HS-5 (cell line): ENCODE measurements at places on chromosomes 5 and 9.

- DNase-seq = no peak
These were observed 149.6 kb downstream of the GAPVD1 start for GRCh38 chr9:125411171-125411756.

GRCh38 chr9:13281356-13282016, 2.0 kb upstream of the MPDZ start:
- no peak for DNase-seq

GRCh38 chr5:40410231-40410861, 269.4 kb upstream of the PTGER4 start:
- DNase-seq = peak; percentile 25

DNA sequence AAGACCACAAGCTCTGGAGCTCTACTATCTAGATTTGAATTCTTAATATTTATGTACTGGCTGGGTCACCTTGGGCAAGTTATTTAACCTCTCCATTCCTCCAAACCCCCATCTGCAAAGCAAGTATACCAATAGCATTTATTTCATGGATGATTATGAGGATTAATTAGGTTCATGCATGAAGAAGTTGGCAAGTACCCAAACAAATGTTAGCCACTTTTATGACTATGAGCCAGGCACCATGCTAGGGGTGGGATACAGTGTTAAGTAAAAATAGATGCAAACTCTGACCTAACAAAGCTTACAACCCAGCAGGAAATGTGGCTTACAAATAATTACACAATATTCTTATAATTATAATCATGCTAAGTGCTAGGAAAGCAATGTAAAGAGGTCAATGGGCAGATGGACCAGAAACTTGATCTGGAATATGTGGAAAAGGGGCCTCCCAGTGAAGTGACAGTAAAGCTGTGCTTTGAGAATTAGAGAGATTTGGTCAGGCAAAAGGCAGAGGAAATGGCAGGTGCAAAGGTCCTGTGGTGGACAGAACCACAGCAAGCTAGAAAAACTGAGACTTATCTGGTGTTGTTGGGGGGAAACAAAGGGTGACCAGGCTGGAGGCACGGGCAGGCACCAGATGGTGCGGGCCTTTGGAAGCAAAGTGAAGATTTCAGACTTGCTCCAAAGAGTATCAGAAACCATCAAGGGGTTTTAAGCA, 525.2 kb upstream of the TRPC7 start:
- no peak for DNase-seq

GRCh38 chr5:33507426-33507825, 66.7 kb downstream of the TARS1 start:
- no peak for DNase-seq

DNA sequence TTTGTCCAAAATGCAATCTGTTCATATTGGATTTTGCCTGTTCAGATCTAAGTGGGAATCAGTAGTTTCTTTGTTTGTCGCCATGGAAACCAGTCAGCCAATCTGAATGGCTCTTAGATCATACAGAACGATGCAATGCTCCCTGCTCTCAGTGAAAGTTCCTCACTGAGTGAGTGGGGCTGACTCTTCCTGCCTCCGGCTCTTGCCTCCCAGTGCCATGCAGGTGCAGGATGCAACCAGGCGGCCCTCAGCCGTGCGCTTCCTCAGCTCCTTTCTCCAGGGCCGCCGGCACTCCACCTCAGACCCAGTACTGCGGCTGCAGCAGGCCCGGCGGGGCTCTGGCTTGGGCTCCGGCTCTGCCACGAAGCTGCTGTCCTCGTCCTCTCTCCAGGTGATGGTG, at the start of gene PTPDC1:
TSS of gene PTPDC1 (plus strand) at position 151 of the 400 bp plus-strand sequence. CDS start at position 218, 67 bp downstream.
- DNase-seq = no peak

GRCh38 chr5:88678770-88679381, 204.1 kb downstream of the MEF2C start:
- no peak for DNase-seq

- DNase-seq = no peak
These were observed 747 bp downstream of the LRSAM1 start for GRCh38 chr9:127451858-127452656.

- no peak for DNase-seq
These were observed 49.0 kb upstream of the TNPO1 start for GRCh38 chr5:72767289-72768010.

DNA sequence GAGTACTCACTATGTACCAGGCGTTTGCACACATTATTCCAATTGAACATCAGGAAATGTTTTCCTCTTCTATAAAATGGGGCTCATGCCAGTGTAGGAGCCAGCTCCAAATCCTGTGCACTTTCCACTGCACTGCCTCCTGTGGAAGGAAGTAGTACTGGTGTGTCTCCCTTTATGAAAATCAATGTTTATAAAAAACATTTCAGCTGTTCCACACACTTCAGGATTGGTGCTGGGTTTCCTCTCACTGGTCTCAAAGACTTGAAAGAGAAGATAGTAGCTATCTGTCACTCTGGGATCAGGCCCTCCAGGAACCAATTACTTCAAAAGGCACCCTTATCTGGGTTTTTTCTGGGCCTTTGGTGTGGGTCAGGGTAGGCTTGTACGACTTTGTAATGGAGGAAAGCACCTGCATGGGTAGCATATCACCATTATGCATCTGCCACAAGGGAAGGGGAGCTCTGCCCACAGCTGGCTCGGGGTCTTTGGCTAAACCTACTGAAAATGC, 32.5 kb downstream of the RAB14 start:
- DNase-seq = no peak

DNA sequence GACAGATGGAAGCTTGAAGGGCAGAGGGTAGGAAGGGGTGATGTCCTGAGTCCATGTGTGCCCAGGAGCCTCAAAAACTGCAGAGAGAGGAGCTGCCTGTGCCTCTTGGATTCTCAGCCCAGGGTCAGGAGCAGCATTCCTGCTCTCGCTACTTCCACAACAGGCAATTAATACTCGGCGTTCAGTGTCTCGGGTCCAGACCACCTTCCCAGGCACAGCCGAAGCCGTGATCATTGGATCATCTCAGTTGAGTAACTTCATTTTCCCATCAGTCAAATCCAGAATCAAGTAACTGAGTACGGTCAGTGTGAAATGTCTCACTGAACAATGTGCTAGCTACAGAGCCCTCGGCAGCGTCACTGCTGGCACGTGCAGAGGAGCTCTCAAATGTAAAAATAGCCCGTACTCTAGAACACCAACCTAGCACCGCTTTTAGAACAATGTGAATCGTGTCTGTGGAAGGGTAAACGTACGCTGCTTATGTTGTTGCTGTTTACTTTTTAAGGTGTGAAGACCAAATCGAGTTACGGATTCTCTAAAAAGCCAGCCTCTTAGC, 63.5 kb upstream of the IRX4 start:
- DNase-seq = no peak

GRCh38 chr9:89079391-89079790, 88.1 kb downstream of the S1PR3 start:
- no peak for DNase-seq

DNA sequence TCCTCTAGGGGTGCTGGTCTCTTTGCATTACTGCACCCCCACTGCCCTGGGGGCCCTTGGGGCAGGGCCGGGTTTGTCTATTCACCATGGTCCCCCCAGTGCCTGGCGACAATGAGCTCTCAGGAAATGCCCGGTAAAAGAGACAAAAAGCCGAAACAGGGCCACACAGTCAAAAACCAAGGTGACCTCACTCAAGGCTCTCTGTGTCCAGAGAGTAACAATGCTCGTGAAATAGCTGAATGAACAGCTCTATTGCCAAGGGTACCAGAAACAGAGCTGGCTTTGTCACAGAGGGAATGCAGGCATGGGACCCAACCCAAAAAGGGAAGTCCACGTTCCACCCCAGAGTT, 16.0 kb downstream of the SH3PXD2B start:
- DNase-seq = no peak

GRCh38 chr5:149372076-149372795, 6.9 kb downstream of the IL17B start:
- no peak for DNase-seq

- no peak for DNase-seq
These were observed 66.5 kb upstream of the RXRA start for GRCh38 chr9:134259708-134260107.

DNA sequence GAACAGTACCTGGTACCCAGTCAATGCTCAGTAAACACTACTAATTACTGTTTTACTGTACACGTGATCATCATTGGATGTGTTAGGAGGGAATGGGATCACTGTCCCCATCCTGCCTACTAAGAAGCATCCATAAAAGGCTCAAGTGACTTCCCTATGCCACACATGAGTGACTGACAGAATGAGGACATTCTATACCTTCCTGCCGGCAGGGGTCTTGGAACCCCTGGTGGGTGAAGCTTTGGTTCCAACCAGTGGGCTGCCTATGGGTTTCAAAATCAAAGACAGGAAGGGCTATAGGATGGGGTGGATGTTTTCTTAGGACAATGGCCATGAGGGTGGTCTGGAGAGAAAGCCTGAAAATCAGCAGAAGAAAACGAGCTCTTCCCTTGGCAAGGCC, 209.6 kb upstream of the PANK3 start:
- no peak for DNase-seq

- no peak for DNase-seq
These were observed 554.8 kb upstream of the SGCD start for GRCh38 chr5:155772009-155772662.

- no peak for DNase-seq
These were observed 59.2 kb upstream of the PHF24 start for GRCh38 chr9:34898846-34899245.

- no peak for DNase-seq
These were observed 21.3 kb downstream of the STXBP1 start for GRCh38 chr9:127633216-127633862.

DNA sequence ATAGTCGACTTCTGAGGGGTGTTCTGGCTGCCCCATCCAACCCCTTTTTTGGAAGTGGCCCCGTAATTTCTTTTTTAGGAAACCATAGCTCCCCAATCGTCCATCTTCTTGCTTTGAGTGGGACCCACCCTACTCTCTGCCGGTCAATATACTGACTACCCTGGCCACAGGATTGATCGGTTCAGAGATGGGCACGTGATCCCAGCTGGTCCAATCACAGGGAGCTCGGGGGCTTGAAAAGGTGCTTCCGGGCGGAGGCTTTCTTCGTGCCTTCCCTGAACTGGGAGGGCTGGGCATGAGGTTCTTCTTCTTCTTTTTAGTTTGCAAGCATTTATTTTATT, 78.7 kb upstream of the SH3PXD2B start:
- DNase-seq = no peak

- DNase-seq = no peak
These were observed 9.3 kb upstream of the MYOT start for GRCh38 chr5:137858223-137858916.

GRCh38 chr5:12672141-12672540, 767.9 kb upstream of the CTNND2 start:
- DNase-seq = no peak

DNA sequence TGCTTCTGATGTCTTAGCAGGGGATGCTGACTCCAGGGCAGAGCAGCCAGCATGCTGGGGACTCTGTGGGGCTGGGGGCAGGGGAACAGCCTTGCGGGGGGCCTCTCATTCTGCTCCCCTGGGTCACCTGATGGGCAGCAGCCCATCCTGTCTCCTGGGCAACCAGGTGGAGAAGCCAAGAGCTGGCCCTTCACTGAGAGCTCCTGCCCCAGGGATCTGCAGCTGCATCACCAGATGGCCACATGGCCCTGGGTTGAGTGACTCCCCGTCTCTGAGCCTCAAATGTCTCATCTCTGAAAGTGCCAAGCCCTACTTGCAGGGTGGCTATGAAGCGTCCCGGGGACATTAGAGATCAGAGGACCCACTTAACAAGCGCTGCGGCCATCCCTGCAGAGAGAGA, 49.1 kb downstream of the LRSAM1 start:
- DNase-seq = no peak

- no peak for DNase-seq
These were observed 678 bp downstream of the GBA2 start for GRCh38 chr9:35748242-35748857.

- no peak for DNase-seq
These were observed 92.8 kb upstream of the EPB41L4A start for GRCh38 chr5:112511920-112512319.

- DNase-seq = peak; percentile 35
These were observed 841.9 kb upstream of the ACO1 start for GRCh38 chr9:31542384-31543055.

DNA sequence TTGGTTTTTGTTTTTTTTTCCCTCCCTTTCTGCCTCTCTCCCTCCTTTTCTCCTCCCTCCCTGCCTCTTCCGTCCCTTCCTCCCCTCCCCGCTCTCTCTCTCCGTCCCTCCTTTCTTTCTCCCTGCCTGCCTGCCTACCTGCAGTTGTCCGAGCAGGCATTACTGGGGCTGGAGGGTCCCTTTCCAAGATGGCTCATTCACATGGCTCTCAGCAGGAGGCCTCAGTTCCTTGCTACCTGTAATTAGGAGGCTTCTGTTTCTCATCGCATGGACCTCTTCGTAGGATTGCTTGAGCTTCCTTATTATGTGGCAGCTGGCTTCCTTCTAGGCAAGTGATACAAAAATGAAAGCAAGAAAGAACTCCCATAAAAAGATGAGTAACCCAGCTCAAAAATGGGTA, 8.0 kb downstream of the RGS3 start:
- no peak for DNase-seq

GRCh38 chr5:131305906-131306305, 42.1 kb downstream of the CDC42SE2 start:
- no peak for DNase-seq

DNA sequence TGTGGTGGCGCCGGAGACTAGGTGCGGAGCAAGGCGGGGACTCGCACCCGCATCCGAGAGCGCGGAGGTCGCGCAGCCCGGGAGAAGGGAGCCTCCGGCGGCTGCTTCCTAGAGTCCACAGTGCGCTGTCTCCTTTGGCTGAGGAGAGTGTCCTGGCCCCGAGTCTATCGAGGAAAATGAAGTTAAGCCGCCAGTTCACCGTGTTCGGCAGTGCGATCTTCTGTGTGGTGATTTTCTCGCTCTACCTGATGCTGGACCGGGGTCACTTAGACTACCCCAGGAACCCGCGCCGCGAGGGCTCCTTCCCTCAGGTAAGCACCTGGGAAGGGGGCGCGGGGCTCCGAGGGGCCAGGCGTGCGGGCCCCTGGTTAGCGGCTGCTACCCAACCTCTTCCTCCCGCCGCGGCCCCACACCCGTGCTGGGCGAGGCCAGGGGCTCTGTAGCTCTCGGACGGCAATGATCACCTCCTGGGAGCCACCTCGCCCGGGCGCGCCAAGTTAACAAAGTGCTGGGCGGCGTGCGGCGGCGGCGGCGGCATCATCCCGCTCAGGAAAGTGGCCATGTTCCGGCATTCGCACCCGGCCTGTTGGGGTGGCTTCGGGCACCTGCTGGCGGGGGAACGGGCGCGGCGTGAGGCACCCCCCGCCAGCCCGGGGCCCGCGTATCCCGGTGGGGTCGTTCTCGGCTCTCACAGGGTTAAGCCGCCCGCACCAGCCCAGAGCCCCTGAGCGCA, 681 bp downstream of the MAN2A1 start:
- DNase-seq = no peak

DNA sequence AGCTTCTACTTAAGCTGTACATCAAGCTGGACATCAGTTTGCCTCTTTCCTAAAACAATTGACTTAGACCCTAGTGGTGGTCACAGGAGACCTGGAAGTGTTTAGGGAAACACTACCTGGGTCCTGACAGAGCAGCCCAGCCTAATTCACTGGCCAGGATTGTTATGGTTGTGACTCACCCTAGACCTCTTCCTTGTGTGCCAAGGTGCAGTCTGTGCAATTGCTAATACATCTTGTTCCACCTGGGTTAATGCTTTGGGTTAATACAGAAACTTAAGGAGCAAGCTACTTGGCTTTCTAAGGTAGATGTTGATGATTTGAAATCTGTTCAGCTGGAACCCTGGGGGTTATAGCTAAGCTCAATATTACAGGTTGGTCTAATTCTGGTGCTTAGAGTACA, 48.7 kb upstream of the SLC46A2 start:
- DNase-seq = no peak
